ENCODE measurements at places on chromosomes 13 and 19.

DNA sequence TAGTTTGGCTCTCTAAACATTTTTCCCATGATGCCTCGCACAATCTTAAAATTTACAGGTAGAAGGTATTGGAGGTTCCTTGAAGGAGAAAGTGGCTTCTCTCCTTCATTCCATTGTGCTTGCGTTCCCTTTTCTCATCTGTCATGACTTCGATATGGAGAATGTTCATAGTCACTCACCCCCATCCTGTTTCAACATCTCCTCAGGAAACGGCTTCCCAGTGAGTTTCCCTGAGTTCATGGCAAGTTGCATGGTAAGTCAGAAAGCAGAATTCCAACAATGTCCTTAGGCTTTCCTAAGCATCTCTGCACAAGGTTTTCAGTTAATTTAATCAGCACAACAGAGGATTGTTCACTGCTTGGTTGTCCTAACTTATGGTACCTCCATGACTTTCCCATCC lies 581.8 kb upstream of the SLITRK5 start:
- DNase-seq, result no peak

- DNase-seq, result no peak
These were observed 1149.8 kb upstream of the MIR17HG start for GRCh38 chr13:90197722-90198121.

DNA sequence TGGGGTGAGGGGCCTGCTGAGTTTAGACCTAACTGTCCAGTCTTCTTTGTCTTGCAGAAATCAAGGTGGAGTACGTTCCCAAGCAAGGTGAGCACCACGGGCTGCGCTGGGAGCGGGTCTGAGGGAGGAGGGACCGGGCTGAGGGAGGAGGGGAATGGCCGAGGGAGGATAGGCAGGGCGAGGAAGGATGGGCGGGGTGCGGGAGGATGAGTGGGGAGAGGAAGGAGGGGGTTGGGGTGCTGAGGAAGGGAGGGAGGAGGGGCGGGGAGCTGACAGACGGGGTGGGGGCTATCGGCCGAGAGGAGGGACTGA lies 18.5 kb downstream of the MYBPC2 start:
- no peak for DNase-seq

GRCh38 chr13:44718467-44718866 lies 142.3 kb upstream of the TSC22D1 start:
- no peak for DNase-seq

DNA sequence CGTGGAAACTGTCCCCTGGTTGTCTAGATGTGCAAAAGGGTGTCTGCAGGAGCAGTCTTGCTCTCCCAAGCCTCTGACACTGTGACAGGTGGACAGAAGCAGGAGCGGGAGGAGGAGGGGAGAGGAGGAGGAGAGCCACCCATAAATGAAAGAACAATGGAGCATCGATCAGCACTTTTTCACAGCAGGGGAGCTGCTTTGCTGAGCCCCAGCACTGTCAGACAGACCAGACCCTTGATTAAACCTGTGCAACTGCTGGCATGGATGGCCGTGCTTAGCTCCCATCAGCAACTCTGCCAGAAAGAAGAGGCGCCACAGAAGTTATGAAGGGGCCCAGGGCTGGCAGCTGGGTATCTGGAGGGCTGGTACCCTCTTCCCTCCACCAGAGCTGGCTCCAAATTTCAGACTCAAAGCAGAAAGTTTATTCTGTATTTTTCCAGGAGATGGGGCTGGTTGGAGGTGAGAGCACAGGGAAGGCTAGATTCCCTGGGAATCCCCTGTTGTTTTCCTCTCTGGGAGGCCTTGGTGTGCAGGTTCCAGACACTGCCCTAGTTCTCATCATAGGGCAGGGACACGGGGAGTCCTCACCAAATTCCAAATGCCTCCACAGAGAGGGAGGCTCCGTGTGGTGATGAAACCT lies 1192.2 kb downstream of the UQCRFS1 start:
- DNase-seq, result no peak

- DNase-seq, result no peak
These were observed 25.1 kb downstream of the BICRA start for GRCh38 chr19:47633996-47634395.

DNA sequence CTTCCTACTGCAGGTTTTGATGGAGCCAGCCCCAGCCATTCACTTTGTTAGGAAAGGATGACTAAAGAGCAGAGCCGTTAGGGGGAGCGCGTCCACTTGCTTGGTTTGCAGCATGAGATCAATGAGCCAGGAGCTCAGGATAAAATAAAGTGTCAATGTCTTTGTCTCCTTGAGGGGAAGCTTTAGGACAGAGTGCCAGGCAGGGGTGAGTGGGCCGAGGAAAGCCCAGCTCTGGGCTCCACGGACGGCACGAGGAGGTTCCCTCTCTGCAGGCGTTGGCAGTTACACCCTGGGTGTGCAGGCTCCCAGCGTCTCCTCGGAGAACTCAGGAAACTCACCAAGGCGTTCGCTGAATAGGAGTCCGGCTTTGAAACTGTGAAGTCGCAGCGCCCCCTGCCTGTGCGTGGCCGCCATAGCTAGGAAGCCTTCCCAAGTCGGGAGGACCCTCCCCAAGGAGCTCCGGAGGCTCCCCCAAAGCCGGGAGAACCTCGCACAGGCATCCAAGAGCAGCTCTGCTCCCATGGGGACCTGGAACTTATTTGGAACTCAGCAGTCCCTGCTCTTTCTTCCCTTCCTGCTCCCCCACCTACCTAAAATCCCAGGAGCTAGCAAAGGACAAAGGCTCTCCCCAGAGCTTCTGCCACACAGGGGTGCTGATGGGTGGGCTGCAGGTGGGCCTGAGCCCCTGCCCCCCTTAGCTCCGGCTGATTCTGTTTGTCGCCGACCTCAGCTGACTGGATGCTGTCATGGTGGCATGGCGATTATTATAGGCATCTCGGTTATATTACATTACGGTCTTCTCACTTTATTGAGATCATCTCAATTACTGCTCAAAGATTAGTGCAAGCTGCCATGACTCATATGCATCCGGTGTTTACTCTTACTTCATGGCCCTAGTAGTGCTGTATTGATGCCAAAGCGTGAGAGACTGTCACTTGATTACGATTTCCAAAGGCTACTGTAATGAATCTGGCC lies 34.4 kb downstream of the GSX1 start:
- peak; percentile 52 for DNase-seq

DNA sequence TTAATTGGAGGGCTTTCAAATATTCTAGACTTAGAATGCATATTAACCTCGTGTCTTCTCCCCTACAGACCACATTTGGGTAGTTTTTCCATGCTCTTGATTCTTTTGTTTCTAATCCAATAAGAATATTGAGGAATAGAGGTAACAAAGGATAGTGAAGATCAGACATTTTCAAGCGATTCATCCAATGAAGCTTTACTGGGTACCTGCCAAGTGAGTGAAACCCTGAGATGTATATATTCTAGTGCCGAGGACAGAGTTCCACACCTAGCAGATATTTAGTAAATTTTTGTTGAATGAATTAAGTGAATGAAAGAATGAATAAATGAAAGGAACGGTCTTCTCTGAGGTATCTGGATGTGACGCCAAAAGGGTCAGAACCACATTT lies 442 bp upstream of the RFC3 start:
- peak; percentile 3 for DNase-seq

DNA sequence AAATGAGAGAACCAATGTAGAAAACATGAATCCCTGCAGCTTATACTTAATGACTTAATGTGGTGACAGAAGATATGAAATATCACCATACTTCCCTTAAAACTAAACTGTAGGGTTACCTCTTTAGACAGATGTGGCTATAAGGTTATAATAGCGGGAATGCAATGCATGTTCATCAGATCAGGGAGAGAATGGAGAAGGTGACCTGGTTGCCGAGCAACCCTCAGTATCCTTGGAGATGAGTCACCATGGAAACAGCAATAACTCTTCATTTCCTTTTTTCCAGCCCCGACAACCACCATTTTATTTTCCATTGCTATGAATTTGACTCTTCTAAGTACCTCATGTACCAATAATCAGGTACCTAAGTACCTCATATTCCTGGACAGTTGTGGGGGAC lies 28.0 kb upstream of the ZNF835 start:
- no peak for DNase-seq

- no peak for DNase-seq
These were observed 10.2 kb downstream of the RAB20 start for GRCh38 chr13:110551284-110551683.

DNA sequence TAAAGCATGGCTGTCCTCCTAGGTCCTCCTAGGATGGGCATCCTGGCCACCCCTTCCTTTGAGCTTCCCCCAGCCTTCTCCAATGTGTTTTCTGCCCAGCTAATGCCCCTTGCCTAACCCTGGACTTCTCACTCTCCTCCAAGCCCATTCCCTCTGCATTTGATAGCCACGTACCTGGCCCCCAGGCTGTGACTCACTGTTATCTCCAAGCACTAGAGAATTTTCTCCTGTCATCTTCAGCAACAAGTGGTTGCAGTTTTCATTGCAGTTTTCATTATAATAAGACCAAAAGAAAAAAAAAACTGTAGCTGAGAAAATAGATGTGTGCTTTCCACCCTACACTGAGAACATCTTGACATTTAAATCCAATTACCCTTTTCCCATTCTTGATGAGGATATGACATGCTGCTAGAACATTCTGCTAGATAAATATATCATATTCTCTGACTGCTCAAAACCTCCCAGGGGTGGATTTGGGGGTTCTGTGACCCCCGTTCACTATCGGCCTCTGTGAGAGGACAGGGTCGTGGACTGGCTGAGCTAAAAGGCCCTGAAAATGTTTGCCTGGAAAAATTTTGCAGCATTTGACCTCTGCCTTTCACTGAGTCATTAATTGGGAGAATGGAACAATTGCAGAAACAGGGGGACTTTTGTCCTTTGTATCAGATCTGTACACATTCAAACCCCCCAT lies 58.8 kb upstream of the KCTD15 start:
- DNase-seq, result no peak

DNA sequence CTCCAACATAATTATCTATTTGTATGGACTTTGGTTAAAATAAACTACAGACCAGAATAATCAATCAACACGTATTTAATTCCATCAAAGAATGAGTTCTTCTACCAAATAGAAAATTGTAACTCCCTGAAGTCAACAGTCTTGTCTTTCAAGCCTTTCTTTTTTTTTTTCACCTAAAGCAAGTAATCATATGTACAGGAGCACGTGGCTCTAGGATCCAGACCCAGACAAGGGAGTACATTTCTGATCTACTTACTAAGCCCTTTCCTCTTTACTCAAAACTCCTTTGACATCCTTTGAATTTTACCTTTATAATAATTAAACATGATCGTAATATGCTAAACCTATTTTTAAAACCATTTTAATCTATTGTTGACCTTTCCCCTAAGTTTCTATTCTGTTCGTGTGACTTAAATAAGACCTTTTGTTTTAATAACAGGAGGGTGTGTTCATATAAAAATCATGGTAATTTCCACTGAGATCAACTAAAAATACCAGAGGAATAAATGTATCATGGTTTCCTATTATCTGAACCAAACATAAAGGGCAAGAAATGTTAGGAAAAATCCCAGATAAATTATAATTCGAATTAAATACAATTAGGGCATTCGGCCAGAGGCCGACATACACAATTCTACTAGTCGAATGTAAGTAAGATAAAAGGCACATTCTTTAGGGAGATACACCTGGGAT lies 1.7 kb downstream of the SLC7A1 start:
- DNase-seq, result no peak

GRCh38 chr19:14495672-14496028 lies 277 bp downstream of the GIPC1 start:
- DNase-seq, result no peak

GRCh38 chr13:98514288-98514687 lies 62.6 kb downstream of the STK24 start:
- no peak for DNase-seq

DNA sequence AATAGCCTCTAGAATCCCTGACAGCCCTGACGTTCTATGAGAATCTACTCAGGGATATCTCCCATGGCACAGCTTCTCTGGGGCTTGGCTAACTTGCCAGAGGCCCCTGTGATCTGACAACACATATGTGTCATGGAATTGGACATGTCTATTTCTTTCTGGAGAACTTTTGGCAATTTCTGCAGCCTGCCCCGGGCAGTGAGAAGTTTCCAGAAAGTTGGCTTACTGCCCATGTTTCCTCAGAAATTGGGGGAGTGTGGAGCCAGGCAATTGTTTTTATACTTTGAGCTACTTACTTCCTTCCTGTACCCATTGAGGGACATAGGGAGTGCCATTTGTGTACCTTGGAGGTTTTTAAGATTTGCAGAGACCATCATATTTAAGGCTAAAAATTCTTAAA lies 98.9 kb downstream of the FLT1 start:
- no peak for DNase-seq

- no peak for DNase-seq
These were observed 15.7 kb upstream of the IGFL4 start for GRCh38 chr19:46056536-46056935.

GRCh38 chr13:35785576-35786303 lies 309.3 kb upstream of the MAB21L1 start:
- no peak for DNase-seq

DNA sequence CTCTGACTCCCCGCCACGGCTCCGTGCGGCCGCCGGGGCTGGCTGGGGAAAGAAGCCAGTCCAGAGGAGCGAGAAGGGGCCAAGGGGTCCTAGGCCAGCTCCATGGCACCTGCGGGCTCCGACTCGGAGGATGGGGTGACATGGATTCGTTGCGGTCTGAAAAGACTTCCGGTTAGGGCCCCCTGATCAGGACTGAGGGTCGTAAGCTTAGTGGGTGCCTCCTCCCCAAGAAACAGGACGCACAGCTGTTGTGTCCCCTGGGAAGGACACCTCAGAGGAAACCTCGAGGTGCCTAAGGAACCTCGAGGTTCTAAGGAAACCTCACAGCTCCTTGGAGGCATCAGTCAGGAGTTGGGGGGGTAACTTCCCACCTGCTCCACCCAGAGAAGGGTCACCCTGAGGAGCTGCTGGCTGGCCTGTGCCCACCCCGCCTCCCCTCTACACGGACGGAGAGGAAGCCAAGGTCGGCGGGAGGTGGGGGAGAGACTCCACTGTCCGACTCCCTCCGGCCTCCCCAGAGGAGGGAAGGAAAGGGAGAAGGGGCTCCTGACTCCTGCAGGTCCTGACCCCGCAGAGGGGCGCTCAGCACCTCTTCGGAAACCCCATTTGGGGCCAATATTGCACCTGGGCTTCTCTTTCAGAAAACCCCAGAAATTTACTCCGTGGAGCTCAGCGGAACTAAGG lies 855 bp downstream of the ATP12A start:
- DNase-seq, result no peak

DNA sequence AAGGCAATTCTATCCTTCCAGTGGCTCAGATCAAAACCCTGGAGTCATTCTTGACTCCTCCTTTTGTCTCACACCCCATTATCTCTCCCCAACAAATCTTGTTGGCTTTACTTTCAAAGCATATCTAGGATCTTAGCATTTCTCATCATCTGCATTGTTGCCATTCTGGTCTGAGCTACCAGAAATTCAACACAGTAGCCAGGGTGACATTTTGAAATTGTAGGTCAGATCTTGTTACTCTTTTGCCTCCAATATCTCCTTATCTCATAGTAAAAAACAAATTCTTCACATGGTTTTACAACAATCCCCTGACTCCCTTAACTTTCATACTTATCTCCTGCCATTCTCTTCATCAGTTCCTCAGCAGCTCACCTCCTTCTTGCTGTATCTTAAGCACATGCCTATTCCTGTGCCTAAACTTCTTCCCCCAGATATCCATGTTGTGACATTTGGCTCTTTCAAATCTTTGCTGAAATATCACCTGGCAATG lies 115.8 kb downstream of the KLF5 start:
- DNase-seq, result no peak

GRCh38 chr13:40399756-40400155 lies 266.7 kb downstream of the FOXO1 start:
- no peak for DNase-seq

GRCh38 chr13:53442979-53443378 lies 414.4 kb downstream of the OLFM4 start:
- no peak for DNase-seq

GRCh38 chr13:100755891-100756290 lies 81.3 kb upstream of the TMTC4 start:
- no peak for DNase-seq
